ENCODE measurements at places on chromosomes 4 and X.

GRCh38 chrX:11073381-11073780 is 37.8 kb upstream of the HCCS start:
- no peak for DNase-seq

DNA sequence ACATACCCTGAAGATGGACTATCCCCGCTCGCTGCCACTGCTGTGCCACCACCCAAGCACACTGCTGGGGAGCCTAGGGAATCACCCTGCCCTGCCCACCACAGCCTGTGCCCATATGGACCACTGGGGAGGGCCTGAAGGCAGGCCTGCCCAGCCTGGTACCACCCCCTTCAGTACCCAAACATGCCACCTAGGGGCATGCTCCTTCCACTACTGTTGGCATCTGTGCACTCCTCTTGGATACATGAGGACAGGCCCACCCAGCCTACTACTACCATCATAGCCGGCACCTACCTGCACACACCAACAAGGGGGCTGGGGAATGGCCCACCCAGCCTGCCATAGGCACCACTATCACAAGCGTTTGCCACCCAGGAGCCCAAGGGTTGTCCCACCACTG is 30.1 kb upstream of the PRDX4 start:
- no peak for DNase-seq

DNA sequence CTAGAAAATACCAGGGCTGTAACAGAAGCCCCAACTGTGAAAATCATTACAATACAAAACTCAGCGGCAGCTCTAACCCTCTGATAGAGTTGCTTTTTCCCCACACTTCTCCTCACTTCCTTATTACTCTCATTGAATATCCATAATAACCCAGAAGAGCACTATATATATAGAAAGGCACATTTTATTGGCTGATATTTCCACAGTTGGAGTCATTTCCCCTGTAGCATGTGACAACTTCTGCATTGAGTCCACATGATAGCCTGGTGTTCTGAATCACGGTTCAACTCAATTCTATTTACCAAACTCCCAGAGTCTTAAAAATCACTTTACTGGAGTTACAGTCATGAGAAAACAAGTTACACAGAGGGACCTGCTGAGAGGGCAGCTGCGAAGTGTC is 46.6 kb upstream of the NWD2 start:
- DNase-seq = no peak

DNA sequence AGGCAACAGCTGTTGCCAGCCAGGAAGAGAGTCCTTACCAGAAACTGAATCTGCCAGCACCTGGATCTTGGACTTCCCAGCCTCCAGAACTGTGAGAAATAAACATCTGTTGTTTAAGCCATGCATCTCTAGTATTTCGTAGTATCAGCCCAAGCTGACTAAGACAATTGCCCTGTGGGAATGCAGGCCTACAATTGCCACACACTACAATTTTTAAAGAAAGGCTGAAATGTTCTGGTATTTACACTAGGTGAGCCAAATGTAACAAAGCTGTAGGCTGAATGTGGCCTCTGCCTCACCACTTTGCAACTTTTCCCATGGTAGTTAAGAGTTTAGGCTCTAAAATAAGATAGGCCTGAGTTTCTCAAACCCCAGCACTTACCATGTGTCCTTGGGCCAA is 59.1 kb downstream of the SPATA18 start:
- peak; percentile 73 for DNase-seq

GRCh38 chr4:181319629-181320028 is 923.6 kb upstream of the TENM3 start:
- DNase-seq = no peak
